ENCODE measurements at places on chromosomes 6 and 20. TPM values are rescaled to one million over a fixed set of nuclear protein-coding genes. Genes with fewer than 3 reads are reported as not detected.

DNA sequence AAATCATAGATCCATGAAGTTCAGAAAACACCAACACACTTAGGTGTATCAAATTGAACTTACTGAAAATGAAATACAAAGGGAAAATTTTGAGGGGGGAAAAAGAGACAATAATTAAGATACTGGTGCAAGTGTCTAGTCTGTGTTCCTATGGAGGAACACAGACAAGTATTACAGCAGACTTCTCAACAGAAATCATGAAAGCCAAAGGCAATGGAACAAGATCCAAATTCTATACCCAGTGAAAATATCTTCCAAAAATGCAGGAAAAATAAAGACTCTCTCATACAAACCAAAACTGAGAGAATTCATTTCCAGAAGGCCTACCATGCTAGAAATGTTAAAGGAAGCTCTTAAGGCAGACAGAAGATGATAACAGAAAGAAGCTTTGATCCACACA, 63.1 kb downstream of the NRN1 start:
- no peak for DNase-seq

DNA sequence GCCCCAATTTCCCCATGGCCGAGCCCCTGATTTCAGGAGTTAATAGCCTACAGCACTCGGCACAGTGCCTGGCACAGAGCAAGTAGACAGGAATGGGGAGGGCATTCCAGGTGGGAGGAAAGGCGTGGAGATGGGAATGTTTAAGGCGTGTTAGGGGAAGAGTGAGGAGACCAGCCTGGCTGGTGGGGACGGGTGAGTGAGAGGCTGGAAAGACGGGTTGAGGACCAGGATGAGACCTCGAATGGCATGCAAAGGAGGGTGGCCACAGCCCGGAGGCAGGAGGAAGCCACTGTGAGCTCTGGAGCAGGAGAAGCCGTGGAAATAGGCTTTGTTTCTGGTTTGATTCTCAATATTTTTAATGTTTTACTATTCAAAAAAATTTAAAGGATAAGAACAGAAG, 49.5 kb downstream of the CEBPB start:
- DNase-seq, result no peak

The RIMS1 gene
- total RNA-seq, result 40.6 TPM

The AKAP7 gene
- total RNA-seq, result 29.3 TPM

The SIRPB1 gene
- total RNA-seq, result not detected

- DNase-seq, result no peak
These were observed 151.2 kb downstream of the RFX6 start for GRCh38 chr6:117028256-117028655.

The RXRB gene
- total RNA-seq, result 47.3 TPM

- no peak for DNase-seq
These were observed 122.8 kb downstream of the ALDH8A1 start for GRCh38 chr6:134826889-134827737.

DNA sequence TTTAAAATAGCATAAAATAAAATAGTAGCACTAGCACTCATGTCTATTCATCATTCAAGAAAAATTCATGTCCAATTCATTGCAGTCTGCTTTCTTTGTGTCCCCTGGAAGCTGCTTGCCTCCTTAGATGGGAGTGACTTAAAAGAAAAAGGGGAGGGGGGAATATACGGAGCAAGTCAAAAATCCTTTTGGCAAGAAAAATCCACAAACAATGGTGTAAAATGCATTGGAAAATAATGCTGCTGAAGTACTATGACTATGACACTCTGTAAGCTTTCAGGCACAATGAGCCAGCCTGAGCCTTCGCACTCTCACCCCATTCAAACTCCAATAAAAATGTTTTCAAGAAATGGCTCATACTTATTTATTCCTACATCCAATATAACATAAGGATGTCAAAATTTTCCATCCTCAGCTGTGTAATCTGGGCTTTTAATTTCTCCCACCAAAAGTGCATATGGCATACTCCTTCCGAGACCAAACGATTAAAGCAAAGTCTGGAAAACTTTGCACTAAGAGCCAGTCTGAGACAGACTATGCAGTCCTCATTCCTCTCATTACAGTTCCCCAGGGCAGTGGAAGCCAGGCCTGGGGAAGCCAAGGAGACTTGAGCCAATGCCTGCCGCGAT, 790 bp downstream of the NEDD9 start:
- no peak for DNase-seq

The MICAL1 gene
- total RNA-seq, result 61.9 TPM

DNA sequence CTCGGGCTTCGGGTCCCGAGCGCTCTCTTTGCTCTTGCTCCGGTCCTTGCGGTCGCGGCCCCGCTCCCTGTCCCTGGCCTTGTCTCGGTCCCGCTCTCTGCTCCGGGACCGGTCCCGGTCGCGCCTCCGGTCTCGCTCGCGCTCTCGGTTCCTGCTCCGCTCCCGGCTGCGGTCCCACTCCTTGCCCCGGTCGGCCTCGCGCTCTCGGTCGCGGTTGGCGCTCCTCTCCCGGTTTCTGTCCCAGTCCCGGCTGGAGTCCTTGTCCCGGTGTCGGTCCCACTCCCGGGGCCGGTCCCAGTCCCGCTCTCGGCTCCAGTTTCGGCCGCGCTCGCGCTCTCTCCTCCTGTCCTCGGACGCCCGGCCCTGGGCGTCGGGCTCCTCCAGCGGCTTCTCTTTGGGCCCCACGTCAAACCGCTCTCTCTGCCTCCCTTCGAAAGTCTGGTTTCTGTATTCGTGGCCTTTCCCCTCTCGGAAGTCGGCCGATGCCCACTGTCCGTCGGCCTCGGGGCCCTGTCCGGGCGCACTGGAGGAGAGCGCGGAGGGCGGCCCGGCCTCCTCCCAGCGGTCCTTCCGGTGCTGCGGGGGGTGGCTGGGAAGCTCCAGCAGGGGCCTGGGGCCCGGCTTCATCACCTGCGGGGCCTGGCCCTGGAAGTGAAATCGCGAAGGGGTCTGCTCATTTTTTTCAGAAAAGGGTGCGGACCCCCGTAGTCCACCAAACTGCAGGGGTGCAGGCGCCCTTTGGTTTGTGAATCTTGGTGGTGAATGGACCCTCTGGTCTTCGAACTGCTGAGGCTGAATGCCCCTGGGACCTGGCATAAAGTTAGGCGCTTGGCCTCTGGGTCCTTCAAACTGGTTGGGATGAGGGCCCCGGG, 17.9 kb upstream of the TCFL5 start:
- DNase-seq, result no peak

GRCh38 chr6:145878591-145879295, 64.1 kb upstream of the FBXO30 start:
- DNase-seq, result no peak

GRCh38 chr20:13681248-13682125, 42.8 kb upstream of the TASP1 start:
- DNase-seq, result no peak

- DNase-seq, result no peak
These were observed 129.1 kb upstream of the SALL4 start for GRCh38 chr20:51931371-51931781.

The FHL5 gene
- total RNA-seq, result 23.3 TPM

GRCh38 chr6:41922154-41922553, 855 bp downstream of the BYSL start:
- no peak for DNase-seq

- DNase-seq, result no peak
These were observed 1.2 kb upstream of the SYNJ2 start for GRCh38 chr6:157980288-157981131.

DNA sequence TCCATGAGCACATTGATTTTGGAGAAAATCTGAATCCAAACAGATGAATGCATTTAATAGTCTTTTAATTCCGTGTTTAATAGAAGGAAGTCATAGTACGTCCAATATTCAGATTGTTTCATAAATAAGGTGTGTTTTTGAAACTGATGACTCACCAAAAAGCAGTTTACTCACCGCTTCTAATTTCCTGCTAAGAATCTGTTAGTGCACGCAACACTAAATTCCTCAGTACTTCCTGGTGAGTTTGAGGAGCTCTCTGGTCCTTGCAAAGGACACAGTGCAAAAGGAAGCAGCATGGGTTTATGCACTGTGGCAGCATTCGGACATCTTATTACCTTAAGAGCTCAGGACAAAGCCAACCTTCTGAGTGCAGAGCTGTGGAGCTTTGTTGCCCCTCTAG, 2.3 kb upstream of the ADGRF1 start:
- DNase-seq, result no peak

GRCh38 chr20:17956099-17956685, 12.4 kb downstream of the SNX5 start:
- no peak for DNase-seq

- no peak for DNase-seq
These were observed 54.1 kb downstream of the ATXN1 start for GRCh38 chr6:16706911-16707783.

GRCh38 chr6:139184047-139184446, 49.2 kb downstream of the HECA start:
- no peak for DNase-seq

The PLA2G7 gene
- total RNA-seq, result 0.74 TPM

DNA sequence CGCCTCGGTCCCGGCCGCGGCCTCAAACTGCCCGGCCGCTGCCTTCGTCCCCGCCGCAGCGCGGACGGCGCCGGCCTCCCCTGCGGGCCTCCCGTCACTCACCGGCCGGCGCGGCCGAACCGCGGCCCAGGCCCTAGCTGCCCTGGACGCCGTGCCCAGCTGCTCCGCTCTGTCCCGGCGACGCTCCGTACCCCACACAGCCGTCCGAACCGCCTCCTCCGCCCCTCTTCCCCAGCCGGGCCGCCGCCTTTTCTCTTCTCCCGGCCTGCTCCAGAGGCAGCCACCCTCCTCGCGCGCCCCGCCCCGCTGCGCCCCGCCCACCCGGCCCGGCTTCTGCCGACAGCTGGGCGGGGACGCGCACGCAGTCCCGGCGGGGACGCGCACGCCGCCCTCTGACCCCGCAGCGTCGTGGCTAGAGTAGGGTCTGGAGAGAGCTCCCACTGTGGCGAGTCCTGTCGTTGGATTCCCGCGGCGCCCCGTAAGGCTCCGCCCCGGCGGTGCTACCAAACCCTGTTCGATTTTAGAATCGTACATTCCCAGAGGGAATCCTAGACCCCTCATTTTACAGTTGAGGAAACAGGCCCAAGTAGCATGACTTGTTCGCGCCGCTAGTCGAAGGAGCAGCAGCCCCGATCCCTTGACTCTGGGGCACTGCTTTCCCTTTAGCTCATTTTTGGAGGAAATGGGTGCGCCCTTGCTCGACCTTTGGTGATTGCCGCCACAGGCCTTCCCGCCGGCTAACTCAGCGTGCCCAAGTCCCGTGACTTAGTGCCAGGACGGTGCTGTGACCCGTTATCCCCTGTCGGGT, at the start of gene FBXO30:
Gene FBXO30 (minus strand): TSS at position 295 of the 808 bp plus-strand sequence. CDS start 8,390 bp downstream, outside the sequence.
- DNase-seq, result peak; percentile 93

- peak; percentile 87 for DNase-seq
These were observed 187.5 kb upstream of the PDE10A start for GRCh38 chr6:165850434-165851019.

DNA sequence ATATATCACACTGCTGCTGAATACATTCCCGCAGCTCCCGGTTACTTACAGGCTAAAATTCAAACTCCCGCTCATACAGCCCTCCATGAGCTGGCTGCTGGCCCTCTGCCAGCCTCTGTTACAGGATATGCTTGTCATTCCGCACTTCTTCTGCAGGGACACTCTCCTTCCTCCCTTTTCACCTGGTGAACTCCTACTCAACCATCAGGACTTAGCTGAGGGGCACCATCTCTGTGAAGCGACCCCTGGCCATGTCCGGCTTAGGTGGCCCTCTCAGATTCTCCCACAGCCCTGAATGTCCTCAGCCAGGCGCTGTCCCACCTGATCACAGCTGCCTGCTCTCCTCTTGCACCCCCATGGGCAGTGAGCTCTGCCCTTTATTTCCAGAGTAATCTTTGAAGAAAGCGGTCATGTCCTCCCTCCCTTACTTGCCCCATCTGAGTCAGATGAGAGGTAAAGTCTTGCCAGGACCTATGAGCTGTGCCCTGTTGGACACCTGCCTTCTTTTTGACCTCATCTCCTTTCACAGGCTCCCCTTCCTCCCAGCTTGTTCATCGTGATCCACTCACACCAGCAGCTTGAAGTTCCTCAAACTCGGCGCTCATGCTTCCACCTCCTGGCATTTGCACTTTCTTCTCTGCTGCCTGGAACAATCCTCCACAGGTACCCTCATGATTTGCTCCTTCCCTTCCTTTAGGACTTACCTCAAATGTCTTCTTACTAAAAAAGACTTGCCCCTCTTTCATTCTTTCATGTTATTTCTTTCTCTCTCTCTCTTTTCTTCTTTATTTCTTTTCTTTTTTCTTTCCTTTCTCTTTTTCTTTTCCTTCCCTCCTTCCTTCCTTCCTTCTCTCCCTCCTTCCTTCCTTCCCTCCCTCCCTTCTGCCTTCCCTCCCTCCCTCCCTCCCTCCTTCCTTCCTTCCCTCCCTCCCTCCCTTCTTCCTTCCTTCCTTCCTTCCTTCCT, 5.6 kb downstream of the CYP24A1 start:
- no peak for DNase-seq

The BPIFB1 gene
- 1.6 TPM for total RNA-seq

GRCh38 chr6:149182262-149182661, 135.2 kb upstream of the TAB2 start:
- DNase-seq, result no peak

- DNase-seq, result no peak
These were observed 86.4 kb upstream of the CBLN4 start for GRCh38 chr20:56091628-56092234.

DNA sequence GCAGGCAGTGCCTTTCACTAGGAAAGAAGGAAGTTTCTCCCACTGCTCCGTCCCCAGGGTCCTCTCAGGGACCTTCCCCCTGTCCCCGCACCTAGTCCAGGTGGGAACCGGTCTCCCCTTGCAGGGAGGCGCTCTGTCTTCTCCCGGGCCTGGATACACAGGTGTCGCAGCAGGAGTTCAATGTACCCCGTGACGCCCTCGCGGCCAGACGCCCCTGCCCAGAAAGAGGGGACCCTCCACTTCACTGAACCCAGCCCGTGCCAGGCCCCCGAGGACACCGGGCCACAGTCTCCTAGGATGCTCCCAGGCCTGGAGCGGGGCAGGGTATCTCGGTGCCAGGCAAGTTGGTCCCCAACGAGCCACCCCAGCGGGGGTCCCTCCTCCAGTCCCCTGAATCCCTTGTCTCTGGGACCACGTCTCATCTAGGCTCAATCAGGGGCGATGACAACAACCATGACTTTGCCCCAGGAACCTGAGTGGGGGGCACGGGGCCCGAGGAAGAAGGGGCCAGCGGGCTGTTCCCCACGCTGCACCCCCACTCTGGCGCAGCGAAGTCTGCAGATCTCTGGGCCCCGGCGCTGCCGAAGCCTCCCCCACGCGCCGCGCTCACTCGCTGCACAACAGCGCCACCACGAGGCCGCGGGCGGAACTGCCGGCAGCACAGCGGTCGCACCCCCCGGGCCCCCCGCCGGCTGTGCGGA, 103.0 kb downstream of the EDN3 start:
- peak; percentile 79 for DNase-seq

The PHACTR3 gene
- total RNA-seq, result 1.2 TPM

GRCh38 chr6:3904518-3904917, 55.3 kb downstream of the FAM50B start:
- DNase-seq, result no peak

The SMOC2 gene
- total RNA-seq, result 78.4 TPM

- DNase-seq, result peak; percentile 57
These were observed 2.4 kb downstream of the TCF21 start for GRCh38 chr6:133891149-133891926.
